ENCODE measurements at places on chromosomes 12 and 14.

DNA sequence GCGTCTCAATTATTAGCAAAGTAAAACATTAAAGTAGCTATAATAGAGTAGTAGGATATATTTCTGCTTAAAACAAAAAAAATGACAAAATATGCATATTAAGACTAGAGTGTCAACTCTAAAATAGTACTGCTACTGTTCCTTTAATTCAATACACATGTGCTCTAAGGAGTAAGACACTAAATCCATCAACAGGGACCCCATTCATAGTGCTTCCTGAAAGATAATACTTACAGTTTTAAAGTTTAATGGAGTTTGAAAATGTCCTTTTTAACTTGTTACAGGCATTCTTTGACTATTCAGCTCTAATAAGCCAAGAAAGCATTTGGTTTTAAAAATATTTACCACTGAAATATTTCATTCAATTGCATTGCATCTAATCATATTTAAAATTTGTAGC is 145.2 kb downstream of the ADAMTS20 start:
- DNase-seq = no peak

- no peak for DNase-seq
Measured at GRCh38 chr12:65432114-65432513, 153.6 kb downstream of the MSRB3 start.

GRCh38 chr12:20028033-20028432 is 340.3 kb upstream of the PDE3A start:
- DNase-seq = no peak

DNA sequence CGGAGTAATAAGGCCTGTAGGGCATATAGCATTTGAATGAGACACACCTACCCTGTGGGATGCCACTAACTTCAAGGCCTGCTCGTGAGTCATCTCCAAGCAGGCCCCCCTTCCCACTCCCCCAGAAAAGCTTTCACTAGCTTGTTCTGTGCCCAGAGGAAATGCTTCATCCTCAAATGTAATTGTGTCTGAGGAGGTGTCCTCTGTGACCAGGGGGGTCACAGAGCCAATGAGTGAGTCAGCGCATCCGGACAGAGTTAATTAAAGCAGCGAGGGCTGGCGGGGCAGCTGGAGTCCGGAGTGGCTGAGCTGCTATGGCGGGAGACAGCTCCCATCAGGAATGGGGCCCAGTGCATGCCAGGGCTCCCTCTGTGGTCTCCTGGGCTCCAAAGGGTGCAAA is 27.0 kb upstream of the ESRRB start:
- DNase-seq = no peak

- DNase-seq = no peak
Measured at GRCh38 chr12:81263072-81263471, 185.2 kb downstream of the ACSS3 start.

DNA sequence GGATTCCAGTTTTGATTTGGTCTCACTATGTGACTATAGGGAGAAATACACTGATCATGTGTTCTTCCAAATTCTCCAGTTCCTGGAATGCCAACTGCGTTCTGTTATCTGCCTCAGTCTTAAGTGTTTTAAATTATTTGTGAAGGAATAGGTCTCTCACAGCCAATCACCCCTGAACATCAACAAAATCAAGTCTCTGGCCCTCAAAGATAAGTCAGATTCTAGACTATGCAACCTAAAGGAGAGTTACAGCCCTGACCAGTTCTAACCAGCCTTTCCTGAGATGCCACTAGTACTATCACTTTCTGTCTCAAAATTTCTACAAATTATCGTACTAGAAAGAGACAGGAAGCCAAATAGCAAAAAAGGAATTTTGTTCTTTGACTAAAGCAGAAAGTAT is 22.3 kb downstream of the ZFC3H1 start:
- no peak for DNase-seq

- DNase-seq = no peak
Measured at GRCh38 chr14:68815298-68816182, 22.7 kb upstream of the ZFP36L1 start.

- no peak for DNase-seq
Measured at GRCh38 chr14:72965249-72965648, 39.0 kb downstream of the DCAF4 start.

DNA sequence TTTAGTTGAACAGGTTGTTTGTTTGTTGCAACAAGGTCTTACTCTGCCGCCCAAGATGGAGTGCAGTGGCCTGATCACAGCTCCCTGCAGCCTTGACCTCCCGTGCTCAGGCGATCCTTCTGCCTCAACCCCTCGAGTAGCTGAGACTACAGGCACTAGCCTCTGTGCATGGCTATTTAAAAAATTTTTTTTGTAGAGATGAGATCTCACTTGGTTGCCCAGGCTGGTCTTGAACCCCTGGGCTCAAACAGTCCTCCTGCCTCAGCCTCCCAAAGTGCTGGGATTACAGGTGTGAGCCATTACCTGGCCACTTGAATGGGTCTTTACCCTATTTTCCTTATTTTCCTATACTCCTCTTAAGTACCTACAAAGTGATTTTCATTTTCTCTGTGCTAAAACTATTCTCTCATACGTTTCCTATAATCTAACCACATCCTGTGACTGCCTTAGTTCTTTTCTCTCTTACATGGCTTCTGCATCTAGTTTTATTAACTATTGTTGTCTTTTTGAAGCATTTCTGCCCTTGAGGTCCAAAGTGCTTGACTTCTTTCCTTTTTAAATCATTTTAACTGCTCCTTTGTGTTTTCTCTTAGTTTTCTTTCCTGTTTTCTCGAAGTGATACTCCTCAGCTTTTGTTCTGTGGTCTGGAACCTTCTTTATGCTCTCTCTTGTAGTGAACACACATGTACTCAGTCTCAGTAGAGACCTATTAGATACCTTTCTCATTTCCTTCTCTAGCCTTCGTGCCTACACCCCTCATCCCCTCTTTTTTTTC is 14.1 kb downstream of the GPX2 start:
- DNase-seq = no peak

DNA sequence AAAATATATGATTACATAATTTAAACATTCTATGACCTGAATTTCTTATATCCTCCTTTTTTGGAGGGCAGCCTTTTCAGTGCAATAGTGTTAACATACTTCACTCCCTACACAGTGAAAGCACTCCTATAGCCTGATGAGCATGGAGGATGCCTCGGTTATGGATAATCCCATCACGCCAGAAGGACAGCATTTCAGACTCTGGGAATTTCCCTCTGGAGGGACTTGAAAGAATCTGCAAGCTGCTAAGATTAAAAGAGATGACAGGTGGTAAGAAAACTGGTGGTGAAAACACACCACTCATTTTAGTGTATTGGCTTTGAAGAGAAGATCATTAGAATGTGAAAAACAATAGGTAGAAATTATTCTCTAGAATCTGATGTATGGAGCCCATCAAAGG is 99.3 kb upstream of the LMNTD1 start:
- no peak for DNase-seq

DNA sequence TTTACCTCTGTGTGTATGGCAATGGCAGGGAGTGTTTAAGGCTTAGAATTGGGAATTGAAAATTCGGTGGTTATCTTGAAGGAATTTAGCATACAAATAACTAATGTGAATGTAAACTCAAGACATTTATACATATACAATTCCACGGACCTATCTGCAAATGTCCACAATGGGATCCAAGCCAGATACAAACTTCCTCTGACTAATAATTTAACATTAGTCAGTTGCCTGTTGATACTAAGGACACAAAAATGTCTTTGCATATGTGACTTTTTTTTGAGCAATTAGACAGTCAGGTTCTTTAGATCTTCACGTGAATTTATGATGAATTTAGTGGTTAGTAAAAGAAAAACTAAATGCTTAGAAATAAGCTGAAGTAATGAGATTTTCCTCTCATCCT is 40.5 kb downstream of the ESR2 start:
- DNase-seq = no peak

DNA sequence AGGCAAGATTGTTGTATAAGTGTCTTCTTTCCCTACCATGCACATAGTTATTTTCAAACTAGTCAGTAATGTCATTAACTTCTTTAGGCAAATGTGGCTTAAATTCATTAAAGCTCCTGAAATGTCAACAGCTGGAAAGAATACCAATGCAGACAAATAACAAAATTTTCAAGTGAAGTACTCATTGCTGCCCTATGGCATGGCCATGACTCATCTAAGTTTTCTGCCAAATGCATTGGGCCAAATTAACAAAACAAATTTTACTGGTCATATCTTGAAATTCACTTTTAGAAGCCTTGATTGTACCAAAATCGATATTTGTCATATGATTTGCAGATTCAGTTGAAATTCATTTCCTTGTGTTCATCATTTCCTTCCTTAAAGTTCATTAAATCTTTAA is 915.9 kb downstream of the SLC6A15 start:
- DNase-seq = no peak
